Stimulated activated CD4-positive, alpha-beta T cell treated with anti-CD3 and anti-CD28 coated beads, TNF-alpha, amount 100 ng/mL, for 48 hours (primary cell): ENCODE measurements at places on chromosomes 1 and 21.

- no peak for DNase-seq
Observed at GRCh38 chr1:27555700-27556424, 48.1 kb downstream of the AHDC1 start.

DNA sequence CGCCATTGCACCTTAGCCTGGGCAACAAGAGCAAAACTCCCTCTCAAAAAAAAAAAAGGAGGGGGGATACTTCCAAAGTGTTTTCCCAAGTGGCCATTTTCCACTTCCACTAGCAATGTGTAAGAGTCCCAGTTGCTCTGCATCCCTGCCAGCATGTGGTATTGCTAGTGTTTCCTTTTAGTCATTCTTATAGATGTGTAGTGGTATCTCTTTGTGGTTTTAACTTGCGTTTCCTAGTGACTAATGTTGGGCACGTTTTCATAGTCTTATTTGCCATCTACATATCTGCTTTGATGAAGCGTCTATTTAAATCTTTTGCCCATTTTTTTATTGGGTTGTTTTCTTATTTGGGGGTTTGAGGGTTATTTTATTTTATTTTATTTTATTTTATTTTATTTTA, 31.1 kb downstream of the INAVA start:
- DNase-seq = no peak

DNA sequence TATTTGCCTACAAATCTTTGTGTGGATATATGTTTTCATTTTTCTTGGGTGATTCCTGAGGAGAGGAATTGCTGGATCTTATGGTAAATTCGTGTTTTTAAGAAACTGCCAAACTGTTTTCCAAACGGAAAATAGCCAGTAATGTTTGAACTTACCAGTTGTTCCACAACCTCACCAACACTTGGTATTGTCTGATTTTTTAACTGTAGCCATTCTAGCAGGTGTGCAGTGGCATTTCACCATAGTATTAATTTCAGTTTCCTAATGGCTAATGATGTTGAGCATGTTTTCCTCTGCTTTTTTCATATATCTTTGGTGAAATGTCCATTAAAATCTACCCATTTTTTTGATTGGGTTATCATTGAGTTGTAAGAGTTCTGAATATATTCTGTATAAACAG, 56.6 kb downstream of the RPS6KC1 start:
- no peak for DNase-seq

- no peak for DNase-seq
Observed at GRCh38 chr1:229567109-229567868, 8.8 kb upstream of the ABCB10 start.

GRCh38 chr21:33769057-33769456, 126.8 kb downstream of the ITSN1 start:
- no peak for DNase-seq

- DNase-seq = no peak
Observed at GRCh38 chr1:35229587-35230360, 36.8 kb upstream of the SFPQ start.

- DNase-seq = no peak
Observed at GRCh38 chr1:200265104-200265503, 144.7 kb downstream of the ZNF281 start.

- no peak for DNase-seq
Observed at GRCh38 chr1:196887515-196888239, at the start of gene CFHR4. TSS of gene CFHR4 (plus strand) at chr1:196888052. CDS start at chr1:196888151, 99 bp downstream.

- no peak for DNase-seq
Observed at GRCh38 chr1:90381598-90381997, 335.5 kb downstream of the BARHL2 start.

DNA sequence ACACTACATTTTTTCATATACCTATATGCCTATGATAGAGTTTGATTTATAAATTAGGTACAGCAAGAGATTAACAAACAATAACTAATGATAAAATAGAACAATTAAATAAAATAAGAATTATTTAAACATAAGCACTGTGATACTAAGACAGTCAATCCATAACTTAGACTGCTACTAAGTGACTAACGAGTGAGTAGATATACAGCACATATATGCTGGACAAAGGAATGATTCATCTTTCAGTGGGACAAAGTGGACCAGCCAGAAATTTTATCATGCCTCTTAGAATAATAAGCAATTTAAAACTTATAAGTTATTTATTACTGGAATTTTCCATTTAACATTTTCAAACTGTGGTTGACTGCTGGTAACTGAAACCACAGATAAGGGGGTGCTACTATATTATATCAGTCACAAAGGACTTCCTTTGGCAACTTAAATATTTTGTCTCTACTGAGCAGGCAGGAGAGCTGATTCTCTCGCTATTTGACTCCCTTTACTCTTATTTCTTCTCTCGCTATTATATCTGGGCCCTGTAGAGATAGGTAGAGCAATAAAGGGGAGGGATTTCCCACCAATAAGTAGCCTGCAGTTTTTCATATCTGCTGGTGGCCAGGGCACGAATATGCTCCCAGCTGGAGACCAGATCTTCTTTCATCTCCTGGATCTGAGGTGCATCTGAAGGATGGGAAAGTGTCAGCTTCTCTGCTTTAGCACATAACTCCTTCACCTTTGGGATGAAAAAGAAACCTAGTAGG, 10.8 kb downstream of the SPTA1 start:
- DNase-seq = no peak

DNA sequence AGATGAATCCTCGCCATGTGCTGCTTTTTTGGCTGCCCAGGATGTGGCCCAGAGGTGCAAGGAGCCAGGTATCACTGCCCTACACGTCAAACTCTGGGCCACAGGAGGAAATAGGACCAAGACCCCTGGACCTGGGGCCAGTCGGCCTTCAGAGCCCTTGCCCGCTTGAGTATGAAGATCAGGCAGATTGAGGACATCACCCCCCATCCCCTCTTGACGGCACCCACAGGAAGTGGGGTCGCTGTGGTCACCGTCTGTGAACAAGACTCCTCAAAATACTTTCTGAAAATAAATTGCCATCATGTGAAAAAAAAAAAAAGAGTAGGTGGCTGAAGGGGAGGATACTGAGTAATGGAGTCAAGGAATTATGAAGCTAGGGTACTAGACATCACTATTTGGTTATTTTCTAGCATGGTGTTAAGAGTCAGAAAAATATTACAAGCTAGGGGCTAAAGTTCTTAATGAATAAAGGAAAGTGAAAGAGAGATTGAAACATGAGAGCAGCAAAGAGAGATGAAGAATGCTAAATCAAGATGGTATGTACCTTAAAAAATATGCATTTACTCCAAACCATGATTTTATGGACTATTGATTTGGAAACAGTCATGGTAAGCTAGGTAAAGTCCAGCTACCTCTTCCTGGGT, 84.9 kb downstream of the CLEC20A start:
- no peak for DNase-seq

GRCh38 chr1:18912550-18912949, 10.2 kb upstream of the ALDH4A1 start:
- no peak for DNase-seq

- DNase-seq = no peak
Observed at GRCh38 chr1:239952348-239953308, 139.1 kb upstream of the FMN2 start.

- DNase-seq = no peak
Observed at GRCh38 chr1:179369751-179370341, 4.1 kb downstream of the AXDND1 start.

DNA sequence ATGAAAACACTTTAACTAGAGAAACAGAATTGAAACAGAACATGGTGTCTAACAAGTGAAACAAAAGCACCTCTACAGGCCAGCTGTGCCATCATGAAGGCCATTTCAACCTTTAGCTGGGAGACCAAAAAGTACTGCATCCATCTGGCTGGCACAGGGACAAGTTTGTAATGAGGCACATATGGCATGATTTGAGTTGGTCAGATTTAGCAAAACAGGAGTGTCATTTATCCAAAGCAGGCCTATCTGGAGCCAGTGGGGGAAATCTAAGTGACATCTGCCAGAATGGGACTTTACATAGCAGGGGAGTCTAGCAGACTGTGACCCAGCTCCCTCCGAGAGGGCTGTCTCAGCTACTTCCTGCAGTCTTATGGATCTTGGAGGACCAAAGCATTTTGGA, 51.9 kb downstream of the DNTTIP2 start:
- no peak for DNase-seq

- no peak for DNase-seq
Observed at GRCh38 chr1:41322101-41322661, 39.1 kb upstream of the FOXO6 start.

DNA sequence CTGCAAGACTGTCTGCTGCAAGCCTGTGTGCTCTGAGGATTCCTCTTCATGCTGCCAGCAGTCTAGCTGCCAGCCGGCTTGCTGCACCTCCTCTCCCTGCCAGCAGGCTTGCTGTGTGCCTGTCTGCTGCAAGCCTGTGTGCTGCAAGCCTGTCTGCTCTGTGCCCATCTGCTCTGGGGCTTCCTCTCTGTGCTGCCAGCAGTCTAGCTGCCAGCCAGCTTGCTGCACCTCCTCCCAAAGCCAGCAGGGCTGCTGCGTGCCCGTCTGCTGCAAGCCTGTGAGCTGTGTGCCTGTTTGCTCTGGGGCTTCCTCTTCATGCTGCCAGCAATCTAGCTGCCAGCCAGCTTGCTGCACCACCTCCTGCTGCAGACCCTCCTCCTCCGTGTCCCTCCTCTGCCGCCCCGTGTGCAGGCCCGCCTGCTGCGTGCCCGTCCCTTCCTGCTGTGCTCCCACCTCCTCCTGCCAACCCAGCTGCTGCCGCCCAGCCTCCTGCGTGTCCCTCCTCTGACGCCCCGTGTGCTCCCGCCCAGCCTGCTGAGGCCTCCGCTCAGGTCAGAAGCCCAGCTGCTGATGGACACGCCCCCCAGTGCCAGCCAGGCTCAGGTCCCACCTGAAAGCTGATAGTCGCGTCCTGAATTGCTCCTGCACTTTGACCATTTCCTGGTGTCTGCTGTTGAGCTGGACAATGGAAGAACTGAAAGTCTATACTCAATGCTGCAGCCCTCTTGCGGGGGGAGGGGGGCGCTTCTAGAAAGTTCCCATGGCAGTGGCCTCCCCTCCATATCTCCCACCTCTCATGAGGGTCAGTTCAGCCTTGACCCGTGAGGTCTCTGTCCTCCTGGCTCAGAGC, 1.2 kb downstream of the KRTAP10-4 start:
- no peak for DNase-seq

DNA sequence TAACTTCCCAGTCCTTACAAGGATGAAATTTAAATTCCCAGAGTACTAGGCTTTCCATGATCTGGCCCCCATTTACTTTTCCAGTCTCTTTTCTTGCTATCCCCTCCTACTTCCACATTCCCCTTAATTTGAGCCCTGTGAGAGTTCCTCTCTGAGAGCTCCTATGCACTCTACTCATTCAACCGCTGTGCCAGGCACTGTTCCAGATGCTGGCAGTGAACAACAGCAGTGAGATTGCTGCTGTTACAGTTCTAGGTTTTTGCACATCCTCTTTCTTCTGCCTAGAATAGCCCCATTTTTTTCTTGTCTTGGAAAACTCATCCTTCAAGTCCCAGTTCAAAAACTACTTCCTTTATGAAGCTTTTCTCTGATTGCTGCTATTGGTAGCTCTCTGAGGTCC, 18.8 kb downstream of the ATF6 start:
- DNase-seq = no peak

DNA sequence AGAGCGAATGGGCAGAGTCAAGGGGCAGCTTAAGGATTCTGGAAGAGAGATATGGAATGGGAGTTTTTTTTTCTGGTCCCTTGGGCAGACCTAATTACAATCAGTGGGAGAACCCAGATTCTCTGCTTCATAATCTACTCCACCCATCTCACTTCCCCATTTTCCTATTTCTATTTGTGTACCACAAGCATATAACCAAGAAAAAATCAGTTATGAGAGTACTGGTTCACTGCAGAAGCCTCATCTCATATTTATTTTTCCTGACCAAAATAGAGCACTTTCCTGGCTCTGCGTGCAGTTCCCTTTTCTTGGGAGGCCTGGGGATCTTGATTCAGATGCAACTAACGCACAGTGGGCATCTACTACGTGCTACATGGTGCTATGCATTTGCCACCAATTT, 82.2 kb upstream of the SLFNL1 start:
- DNase-seq = no peak

GRCh38 chr21:33505833-33506232, 14.3 kb upstream of the DNAJC28 start:
- no peak for DNase-seq

DNA sequence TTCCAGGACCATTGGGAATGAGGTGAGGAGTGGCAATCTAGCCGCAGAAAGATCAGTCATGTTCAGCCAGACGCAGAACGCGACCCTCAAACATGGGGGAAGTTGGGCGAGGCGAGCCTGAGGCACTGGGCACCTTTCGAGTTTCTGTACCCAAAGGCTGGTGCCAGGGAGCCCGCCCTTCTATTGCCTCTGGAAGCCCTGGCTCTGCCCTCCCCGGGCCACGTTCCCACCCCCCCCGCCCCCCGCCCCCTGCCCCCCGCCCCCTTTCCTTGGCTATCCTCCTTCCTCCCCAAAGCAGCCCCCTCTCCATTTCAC, 2.2 kb upstream of the ZBTB7B start:
- DNase-seq = no peak

- no peak for DNase-seq
Observed at GRCh38 chr1:212753749-212754148, 37.8 kb downstream of the NSL1 start.
